GM04503 (cell line): ENCODE measurements at places on chromosomes 11 and 22.

DNA sequence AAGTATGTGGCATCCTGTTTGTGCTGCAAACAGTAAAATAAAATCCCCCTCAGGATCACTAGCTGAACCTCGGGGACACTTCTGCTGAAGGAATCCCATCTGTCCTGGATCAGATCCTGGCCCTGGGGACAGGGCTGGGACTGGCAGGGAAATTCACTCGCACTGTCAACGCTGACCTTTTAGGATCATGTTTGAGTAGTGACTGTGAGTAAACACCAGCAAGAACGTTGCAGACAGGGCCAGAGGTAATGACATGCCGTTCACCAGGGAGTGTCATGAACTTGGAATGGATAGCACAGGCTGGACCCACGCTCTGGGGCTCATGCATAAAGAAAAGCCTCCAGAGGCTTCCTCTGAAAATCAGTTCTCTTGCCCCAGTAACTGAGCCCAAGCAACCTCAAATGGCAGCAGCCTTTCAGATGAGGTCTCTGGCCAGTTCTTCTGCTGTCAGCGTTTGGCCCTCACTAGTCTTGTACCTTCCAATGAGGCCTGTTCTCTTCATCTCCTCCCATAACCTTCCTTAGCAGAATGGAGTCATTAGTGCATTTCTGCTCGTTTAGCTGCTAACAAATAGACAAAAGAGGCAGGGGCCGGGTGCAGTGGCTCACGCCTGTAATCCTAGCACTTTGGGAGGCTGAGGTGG, 51.0 kb upstream of the BARX2 start:
- no peak for DNase-seq

DNA sequence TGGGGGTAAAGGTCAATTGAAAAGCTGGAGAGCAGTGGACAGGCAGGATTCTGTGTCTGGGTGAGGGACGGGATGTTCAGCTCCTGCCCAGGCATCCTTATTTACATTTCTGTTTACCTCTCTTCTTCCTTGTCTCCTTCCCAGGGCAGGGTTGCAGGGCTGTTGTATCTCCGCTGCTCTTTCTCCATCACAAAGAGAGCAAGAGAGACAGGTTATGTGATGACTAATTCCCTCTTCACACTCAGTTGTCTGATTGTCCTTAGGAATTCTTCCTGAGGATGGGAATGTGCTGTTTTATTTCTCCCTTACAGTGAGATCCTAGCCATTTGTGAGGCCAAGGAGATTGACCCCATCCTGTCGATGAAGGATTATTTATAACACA, 104.9 kb downstream of the VPREB1 start:
- DNase-seq: no peak

DNA sequence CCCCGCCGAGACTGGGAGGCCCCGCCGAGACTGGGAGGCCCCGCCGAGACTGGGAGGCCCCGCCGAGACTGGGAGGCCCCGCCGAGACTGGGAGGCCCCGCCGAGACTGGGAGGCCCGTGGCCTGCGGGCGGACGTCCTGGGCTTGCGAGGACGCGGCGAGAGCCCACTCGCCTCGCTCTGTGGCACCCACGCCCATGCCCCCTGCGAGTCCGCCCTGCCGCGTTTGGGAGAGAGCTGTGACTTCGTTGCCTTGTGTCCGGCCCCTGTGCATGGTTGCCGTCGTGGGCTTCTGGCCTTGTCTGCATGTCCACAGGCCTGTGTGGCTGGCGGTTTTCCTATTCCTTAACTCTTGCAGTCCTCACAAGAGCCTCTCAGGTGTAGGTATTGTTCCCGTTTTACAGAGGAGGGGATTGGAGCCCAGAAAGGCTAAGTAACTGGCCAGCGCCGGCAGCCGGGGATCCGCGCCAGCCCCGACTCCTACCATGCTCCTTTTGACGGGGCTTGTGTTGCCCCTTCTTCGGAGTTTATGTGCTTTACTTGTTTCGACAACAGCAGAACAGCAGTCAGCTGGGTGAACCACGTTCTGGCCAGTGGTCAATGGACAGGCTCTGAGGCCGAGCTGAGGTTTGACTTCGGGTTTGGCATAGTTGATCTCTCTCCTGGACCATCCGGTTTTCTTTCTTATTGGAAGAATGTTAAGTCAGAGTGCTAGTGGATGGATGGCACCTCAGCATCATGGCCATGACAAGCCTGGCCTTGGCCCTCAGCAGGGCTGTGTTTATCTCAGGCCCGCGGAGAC, 741 bp downstream of the PHRF1 start:
- DNase-seq: no peak

DNA sequence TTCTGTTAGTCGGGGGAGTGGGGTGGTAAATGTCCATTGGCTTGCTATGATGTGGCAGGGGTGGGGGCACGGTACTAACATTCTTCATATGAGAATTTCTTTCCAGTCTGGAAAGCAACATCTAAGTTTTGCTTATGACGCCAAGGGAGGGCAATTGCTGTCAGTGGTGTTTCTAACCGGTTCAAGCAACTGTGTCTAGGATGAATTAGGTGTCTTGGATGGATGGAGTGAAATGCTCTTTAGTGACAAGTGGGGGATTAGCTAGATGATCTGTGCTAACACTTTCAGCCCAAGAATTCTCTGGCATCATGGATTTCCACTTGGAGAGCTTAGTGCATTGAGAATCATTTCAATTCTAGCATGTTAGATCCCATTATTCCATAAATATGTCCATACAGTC, 262.6 kb upstream of the SORL1-AS1 start:
- DNase-seq: no peak

- no peak for DNase-seq
Measured at GRCh38 chr11:95138448-95138847, 48.8 kb downstream of the ENDOD1 start.

DNA sequence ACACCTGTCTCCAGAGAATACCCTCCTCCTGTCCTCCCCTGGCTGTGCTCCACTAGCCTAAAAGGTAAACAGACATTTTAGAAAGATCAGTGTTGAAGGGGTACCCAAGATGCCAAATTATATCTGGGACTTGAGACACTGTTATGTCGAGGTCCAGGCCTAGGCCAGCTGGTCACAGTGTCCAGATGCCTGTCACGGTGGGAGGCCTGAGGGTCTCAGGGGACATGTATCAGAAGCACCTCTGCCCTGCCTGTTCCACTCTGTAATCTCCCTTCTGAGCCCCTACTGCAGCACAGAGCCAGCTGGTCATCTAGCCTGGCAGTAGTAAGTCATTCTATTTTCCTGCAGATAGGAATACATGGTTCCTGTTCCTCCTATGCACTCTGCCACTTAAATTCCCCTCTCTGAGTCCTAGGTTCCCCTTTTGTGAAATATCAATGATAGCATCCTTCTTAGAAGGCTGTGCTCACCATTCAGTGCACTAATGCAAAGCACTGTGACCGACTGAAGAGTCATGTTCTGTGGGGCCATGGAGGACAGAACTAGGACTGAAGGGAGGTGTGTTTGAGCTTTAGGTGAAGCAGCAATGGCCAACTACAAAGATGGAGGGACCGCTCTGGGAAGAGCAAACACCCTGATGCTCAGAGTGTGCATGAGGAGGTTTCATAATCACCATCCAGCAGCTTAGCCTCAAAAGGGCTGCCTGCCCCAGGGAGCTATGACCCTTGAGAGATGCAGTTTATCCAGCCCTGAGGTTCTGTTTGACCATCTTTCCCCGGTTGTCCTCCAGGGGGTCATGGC, 44.8 kb upstream of the TUB start:
- no peak for DNase-seq

DNA sequence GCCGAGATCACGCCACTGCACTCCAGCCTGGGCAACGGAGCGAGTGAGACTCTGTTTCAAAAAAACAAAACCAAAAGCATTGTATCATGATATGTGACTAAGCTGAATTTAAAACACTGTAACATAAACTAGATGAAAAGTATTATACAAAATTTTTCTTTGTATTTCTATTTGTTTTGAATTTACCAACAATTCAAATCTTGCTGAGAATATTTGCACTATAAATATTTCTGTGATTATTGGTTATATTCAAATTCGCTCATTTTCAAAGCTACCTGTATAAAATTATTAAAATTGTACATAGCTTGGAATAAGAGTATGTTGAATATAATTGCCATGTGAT, 101.9 kb upstream of the SERPIND1 start:
- DNase-seq: no peak

GRCh38 chr22:17874231-17874905, 100.1 kb upstream of the BID start:
- no peak for DNase-seq

DNA sequence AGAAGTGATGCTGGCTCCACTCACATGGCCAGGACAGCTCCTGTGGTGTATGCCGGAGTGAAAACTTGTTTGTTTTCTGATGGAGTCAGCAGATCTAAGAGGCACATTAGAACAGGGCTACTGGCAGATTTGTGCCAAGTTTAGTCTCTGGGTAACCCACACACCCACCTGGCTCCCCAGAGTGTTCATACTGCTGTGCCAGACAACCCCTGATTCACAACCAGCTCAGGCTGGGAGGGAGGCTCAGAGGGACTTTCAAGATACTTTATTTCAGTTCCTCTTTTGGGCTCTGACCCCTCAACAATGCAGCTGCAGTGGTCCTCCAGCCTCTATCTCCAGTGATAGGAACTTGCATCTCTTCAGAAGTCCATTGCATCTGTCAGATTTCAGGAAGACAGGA, 8.5 kb downstream of the NTM start:
- no peak for DNase-seq

DNA sequence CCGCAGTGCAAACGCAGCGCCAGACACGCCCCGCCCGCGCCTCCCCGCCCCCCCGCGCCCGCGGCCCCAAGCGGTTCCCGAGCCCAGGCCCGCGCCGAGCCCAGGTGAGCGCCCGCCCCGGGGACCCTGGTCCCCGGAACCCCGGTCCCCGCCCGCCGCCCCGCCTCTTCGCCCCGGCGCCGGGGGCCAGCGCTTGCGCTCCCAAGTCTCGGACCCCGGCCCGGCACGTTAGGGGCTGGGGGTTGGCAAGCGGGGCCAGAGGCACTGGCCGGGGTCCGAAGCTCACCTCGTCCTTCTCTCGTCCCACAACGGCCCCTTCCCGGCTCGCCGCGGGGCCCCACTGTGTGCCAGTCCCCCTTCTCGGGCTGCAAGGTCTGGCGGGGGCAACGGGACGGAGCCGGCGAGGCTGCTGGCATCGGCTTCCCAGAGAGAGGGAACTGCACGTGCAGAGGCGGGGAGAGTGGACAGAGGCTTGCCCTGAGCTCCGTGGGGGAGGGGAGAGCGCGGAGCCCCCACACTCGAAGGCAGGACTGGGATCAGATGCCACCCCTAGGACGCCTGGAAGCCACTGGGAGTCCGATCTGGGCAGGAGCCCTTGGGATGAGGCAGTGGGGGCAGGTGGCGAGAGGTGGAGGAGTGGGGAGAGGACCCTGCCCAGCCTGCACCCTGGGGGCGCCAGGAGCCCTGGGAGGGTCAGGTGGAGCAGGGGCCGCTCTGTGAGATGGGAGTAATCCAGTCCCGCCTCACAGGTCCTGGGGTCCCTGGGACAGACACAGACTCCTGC, 1.8 kb upstream of the AIFM3 start:
- DNase-seq: no peak

DNA sequence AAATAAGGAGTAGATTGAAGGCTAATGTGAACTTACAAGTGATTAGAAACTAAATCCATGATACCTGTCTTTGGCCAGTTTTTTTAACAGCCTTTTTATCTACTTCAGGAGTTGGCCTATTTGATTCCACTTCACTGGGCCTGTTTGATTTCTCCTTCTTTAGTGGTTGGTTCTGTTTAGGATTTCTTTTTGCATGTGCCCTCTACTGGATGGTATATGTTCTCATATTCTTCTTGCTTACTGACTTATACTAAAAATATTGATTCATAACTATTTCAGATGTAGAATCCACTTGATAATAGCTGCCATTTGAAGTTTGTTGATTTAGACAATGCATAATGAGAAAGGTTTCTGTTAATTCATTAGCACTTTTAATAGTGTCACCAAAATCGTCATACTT, 53.9 kb downstream of the USP47 start:
- no peak for DNase-seq

DNA sequence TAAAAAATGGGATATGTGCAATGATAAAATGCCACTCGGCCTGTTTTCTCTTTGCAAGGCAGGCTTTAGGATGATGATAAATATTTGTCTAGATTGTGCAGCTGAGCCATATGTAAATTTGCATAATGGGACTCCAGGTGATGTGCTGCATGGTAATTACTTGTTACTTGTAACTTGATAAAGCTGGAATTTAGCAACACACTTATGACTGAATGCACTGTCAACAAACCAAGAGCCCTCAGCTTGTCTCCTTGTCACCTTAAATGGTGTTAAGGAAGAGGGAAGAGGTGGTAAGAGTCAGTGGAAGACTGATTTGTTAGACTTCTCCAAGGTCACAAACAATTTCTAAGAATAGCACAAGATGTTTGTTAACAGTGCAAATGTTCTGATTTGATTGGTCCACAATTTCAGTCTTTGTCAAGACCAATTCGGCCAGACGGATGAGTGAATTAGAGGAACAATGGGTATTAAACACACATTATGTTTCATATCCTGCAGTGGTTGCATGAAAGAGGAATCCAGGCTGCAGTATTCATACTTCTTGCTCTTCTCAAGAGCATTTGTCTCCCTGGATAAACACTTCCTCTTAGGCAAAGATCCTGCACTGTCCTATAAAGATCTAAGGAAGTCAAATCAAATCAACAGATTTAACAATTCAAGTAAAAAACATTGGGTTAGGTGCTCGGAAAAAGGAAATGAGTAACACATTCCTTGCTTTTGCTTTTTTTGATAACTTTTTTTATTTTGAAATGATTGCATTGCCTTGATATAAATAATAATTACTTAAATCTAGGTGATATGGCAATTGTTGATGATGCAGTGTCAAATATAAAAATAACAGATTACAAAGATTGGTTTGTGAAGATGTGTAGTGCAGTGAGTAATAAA, 448.3 kb upstream of the DDI1 start:
- no peak for DNase-seq

DNA sequence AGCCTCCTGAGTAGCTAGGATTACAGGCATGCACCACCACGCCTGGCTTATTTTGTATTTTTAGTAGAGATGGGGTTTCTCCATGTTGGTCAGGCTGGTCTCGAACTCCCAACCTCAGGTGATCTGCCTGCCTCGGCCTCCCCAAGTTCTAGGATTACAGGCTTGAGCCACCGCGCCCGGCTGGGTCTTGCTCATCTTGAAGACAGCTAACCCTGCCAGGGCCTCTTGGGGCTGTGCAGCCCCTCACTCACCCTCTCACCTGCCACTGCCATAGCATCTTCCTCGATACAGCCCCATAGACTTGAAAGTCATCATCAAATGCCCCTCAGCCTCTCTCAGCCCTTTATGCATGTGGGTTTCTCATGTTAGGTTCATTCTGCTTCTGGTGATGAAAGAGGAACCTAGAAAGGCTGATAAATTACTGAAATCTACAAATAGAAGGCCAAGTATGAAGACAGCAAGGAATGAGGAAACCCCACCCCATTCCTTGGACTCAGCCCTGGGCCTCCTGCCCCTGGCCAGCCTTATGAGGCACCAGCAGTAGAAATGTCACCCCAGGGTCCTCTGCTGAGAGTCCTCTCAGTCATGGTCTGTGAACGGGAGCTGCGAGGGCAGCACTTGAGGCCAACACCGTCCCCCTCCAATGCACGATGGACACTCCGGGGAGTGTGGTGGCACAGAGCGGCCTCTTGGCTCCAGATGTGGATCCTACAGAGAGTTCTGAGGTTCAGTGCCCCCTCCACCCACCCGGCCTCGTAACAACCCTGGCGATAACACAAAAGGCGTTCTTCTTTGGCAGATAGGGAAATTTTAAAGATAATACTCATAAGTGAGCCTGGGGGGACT, 24.8 kb downstream of the SCGB1A1 start:
- DNase-seq: peak; percentile 68

GRCh38 chr11:15189189-15189588, 74.5 kb downstream of the INSC start:
- DNase-seq: no peak
